ENCODE measurements at places on chromosomes 3 and 15. TPM values are rescaled to one million over a fixed set of nuclear protein-coding genes. Genes with fewer than 3 reads are reported as not detected.

ARNT2 gene
- 0.19 TPM for total RNA-seq

GRCh38 chr3:46853441-46854415 is 9.5 kb downstream of the MYL3 start:
- peak; percentile 2 for DNase-seq

BTLA gene
- 21.7 TPM for total RNA-seq

DNA sequence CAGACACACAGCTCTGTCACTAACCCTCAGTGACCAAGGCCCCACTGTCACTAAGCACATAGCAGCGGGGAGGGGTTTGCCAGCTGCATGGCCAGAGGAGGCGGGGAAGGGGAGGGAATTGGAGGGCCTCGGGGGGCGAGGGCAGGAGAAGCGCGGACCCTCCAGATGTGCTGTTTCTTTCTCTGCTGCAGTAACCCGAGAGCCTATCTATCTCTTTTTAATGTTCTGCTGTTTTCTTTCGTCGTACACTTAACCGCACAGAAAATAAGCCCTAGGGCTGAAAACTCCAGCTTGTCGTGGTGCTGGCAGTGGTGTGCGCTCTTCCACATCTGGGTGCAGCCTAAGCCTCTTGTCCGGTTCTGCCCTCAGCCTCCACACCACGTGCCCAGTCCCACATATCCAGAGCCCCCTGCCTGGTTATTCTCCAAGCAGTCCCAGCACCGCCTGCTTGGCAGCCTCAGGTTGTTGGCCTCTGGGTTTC is 51.1 kb downstream of the BDH1 start:
- no peak for DNase-seq

RTP1 gene
- not detected for total RNA-seq

DNA sequence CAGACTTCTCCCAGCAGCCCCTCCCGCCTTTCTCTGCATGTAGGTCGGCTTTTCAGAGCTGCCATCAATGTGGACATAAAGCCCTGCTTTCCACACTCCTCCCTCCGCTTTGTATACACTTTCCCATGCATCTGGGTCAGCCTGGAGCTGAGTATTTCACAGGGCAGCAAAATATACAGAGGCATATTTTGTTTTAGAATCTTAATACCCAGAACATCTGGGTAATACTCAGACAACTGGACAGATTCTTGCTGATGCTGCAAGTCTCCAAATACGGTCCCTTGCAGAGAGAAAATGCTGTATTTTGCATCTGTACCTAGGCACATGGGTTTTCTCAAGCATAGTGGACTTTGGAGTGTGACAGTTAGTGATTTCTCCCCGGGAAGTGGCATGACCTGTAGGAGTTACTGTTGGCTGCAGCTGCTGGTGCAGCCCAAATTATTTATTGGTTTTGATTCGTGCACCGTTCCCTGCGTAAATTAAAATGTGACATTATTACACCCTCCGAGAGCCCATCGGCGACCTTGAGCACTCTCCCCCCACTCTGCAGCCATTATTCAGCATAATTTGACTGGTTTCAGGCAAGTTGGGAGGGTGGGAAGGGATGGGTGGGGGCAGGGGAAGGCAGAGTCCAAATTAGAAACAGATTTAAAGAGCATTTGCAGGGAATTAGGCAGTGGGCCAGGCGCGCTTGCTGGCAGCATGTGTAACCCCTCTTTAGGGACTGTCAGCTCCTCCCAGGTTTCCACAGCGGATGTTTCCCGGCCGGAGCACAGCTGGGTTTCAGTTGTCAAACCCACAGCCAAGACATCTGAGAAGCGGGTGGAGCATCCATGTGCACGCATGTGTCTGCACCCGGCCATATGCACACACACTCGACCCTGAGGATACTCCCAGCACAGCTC is 100.8 kb downstream of the CPN2 start:
- DNase-seq: no peak

ZNF660 gene
- total RNA-seq: 0.89 TPM

GNAT1 gene
- not detected for total RNA-seq

DNA sequence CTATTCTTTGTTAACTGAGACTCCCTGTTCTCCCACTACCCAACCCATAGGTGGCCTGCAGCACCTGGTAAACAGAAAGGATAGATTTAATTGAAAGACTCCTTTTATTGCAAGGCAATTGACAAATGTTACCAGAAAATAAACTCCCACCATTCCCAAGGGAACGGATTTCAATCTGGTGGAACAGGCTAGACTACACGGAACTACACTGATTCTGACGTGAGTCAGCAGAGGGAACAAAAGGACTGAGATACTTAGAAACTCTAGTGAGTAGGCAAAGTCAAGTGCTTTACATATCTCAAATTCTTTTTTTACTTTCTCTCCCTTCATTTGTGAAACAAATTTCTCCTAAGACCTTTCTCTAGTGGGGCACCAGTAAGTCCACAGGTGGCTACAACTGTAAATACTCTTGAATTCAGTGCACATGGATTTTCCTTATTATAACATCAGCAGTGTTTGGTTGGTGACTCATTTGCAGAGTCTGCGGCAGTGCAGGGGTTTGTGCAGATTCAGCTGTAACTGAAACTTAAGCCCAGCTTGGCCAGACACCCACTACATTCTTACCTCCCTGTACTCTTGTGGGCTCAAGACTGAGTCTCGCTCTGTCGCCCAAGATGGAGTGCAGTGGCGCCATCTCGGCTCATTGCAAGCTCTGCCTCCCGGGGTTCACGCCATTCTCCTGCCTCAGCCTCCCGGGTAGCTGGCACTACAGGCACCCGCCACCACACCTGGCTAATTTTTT is 34.3 kb upstream of the PLSCR2 start:
- peak; percentile 35 for DNase-seq

CHRFAM7A gene
- not detected for total RNA-seq

HCLS1 gene
- total RNA-seq: 200 TPM

ZNF80 gene
- 0.23 TPM for total RNA-seq

DNA sequence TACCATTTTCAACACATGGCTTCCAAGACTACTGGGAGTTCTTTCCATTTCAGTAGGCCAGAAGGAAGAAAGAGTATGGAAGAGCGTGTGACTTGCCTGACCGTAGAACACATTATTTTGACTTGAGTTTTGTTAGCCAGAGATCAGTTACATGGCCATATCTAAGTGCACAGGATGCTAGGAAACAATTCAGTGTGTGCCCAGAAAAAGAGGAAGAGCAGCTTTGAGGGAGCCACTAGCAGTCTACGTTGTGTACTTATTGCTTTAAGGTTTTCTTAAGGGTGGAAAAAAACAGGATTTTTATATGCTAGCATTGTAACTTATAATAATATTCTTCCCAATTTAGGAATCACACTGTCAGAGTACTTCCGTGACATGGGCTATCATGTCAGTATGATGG is 44.1 kb upstream of the GRAMD1C start:
- no peak for DNase-seq

GRCh38 chr3:108389372-108389771 is 93.0 kb downstream of the HHLA2 start:
- DNase-seq: no peak

GRCh38 chr3:179323197-179324110 is 623 bp downstream of the ZNF639 start:
- DNase-seq: peak; percentile 74

DNA sequence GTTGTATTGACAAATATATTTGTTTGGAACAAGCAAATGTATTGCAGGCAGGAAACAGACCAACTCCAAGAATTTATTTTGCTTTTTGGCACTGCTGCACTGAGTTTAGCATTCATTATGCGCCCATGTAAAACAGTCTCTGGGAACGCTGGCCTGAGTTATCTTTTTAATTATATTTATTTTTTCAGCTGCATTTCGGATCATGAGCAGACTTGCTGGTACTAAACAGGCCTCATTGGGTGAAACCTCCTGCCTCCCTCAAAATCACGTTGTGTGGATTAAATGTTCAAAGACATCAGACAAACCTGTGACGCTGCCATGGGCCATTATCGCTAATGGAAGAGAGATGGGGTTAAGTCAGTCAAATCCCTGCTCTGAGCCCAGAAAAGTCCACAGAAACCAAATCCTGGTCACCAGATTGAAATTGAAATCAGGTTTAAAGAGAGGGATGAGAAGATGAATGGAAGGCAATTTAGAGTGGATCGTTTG is 511.1 kb upstream of the PROK2 start:
- DNase-seq: no peak

GRCh38 chr3:150447631-150448465 is 39.8 kb downstream of the TSC22D2 start:
- DNase-seq: no peak

GRCh38 chr3:186246941-186247340 is 115.1 kb downstream of the DGKG start:
- DNase-seq: no peak

HEMK1 gene
- total RNA-seq: 77.7 TPM

MITF gene
- 0.63 TPM for total RNA-seq

GRCh38 chr15:68493629-68494028 is 61.7 kb upstream of the ITGA11 start:
- no peak for DNase-seq

DNA sequence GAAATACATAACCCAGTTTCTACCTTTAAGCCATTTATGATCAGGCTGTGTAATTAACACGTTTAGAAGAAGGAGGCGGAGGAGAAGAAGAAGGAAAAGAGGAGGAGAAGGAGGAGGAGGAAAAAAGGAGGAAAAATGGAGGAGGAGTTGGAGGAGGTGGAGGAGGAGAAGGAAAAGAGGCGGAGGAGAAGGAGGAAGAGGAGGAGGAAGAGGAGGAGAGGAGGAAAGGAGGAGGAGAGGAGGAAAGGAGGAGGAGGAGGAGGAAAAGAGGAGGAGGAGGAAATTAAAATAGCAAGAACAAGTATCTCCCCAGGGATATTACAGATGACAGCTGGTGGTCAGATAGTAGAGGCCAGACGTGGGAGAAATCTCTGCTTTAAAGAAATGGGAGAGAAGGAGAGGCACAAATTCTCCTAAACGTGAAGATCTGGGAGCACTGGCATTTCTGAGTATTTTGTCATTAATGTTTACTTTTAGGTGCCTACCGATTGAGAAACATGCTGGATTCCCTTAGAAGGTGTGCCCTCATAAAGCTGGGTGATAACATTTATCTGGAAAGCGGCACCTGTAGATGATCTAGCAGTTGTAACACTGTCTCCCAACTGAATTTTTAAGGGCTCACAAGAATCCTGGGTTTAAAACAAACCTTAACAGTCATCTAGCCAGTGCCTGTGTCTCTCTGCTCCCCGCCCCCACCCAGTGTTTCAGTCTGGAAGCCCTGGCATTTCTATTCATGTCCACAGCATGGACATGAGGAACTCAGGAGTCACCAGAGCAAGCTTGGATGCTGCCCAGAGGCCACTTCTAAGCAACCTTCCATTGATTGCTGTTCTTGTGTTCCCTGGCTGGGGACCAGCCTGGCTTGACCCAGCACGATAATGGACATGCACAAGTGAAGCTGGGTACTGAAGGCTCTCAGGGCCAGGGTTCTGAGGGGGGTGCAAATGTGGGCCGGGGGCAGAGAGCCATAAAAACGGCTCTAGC is 75.2 kb downstream of the CHRNA7 start:
- no peak for DNase-seq

DNA sequence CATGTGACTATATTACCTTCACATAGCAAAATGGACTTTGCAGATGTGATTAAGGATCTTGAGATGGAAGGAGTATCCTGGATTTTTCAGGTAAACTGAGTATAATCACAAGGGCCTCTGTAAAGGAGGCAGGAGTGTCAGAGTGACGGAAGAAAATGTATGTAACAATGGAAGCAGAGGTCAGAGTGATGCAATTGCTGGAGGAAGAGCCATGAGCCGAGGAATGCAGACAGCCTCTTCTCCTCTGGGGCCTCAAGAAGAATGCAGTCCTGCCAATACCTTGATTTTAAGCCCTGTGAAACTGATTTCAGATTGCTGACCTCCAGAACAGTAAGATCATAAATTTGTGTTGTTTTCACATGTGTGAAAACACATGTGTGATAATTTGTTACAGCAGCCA is 15.1 kb downstream of the HEMK1 start:
- no peak for DNase-seq

FAM81A gene
- 0.57 TPM for total RNA-seq

DNA sequence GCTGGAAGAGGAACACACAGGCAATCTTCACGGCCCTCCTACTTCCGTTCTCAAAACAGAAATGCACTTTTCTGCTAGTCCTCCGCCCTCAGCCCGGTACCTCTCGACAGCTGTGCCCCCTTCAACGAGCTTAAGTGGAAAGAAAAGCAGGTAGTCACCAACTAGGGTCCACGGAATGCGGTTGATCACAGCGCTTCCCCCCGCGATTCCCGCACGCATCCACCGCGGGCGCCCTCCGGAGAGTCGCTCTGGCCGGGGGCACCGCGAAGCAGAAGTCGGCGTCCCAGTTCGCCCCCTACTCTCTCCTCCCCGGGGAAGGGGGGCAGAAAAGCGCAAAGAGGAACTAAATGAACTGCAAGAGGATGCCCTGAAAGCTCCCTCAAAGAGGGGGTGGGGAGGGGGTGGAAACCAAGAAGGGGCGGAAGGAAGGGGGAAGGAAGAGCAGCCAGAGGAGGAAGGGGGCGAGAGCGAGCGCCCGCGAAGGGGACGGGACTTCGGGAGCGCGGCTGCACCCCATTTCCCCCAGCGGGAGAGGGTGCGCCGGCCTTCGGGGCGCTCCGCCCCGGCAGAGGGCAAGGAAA is 738 bp downstream of the ACAP2 start:
- peak; percentile 65 for DNase-seq

GRCh38 chr15:96692826-96693225 is 362.3 kb downstream of the NR2F2 start:
- no peak for DNase-seq

RPL15 gene
- 3,065 TPM for total RNA-seq

GRCh38 chr15:31367021-31367729 is 40.5 kb downstream of the KLF13 start:
- DNase-seq: peak; percentile 35

MAP6D1 gene
- 1.3 TPM for total RNA-seq

THBS1 gene
- 0.57 TPM for total RNA-seq

DNA sequence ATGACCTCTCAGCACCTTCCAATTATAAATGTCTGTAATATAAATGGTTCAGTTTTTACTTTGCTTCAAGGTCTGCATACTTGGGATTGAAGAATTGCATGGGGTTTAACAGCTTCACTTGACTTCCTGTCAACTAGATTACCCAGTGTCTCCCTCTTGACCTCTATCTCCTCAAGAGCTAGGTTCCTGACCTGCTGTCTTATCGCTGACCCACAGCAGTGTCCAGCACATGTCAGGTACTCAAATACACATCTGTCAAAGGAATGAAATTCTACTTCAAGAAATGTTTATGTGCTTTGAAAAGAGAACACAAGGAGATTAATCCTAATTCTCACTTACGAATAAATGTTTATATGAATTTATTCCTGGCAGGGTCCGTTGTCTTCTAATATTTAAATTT is 284.5 kb downstream of the SLC9A9 start:
- no peak for DNase-seq

Measured in activated CD4-positive, alpha-beta T cell treated with anti-CD3 and anti-CD28 coated beads for 36 hours (primary cell).